ENCODE measurements at places on chromosomes 6 and 20.

GRCh38 chr20:57622201-57622570 lies 2.0 kb upstream of the ZBP1 start:
- no peak for DNase-seq

DNA sequence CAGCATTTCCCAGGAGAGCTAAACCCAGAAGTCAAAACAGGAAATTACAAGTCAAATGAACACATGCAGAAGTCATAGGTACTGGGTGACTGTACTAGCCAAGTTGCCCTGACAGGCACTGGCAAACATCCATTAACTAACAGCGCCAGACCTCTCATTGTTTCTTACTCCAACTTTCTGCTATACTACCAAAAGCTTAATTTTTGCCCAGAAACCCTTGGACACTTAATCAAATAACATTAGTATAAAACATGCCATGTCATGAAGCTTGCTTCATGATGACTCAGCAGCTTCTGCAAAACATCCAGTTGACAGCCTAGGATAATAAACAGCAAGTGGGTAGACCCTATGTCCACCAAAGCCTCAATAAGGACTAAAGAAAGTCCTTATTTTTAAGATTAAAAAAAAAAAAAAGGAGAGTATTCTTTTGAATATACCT lies 3.5 kb downstream of the NUP153 start:
- peak; percentile 11 for DNase-seq

- no peak for DNase-seq
Measured at GRCh38 chr6:150065083-150065482, 3.8 kb downstream of the ULBP3 start.

GRCh38 chr6:154301839-154302752 lies 54.5 kb downstream of the IPCEF1 start:
- no peak for DNase-seq

- no peak for DNase-seq
Measured at GRCh38 chr6:268394-268935, 23.8 kb upstream of the DUSP22 start.

DNA sequence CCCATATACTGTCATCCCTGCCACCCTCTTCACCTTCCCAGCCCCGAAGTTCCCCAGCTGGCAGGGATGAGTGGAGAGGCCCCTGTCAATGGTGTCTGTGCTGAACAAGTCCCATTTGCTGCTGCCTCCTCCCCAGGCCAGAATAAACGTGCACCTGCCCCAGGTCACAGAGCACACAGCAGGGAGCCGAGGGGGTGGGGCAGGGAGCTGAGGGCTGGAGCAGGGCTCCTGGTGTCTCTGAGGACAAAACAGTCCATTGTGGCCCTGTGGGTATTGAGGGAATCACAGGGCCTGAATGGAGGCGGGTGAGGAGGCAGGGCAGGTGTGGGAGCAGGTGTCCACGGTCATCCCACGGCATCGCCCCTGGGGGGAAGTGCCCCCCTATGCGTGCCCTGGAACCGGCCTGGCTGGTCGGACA lies 55.8 kb downstream of the SNAI1 start:
- DNase-seq = no peak

GRCh38 chr6:159594106-159594749 lies 98.8 kb downstream of the SOD2 start:
- DNase-seq = peak; percentile 15

GRCh38 chr20:298776-299391 lies 1.5 kb downstream of the ZCCHC3 start:
- no peak for DNase-seq

GRCh38 chr6:147204843-147205311 lies 660 bp downstream of the STXBP5 start:
- no peak for DNase-seq

- no peak for DNase-seq
Measured at GRCh38 chr6:38182426-38182825, 362.9 kb downstream of the ZFAND3 start.

DNA sequence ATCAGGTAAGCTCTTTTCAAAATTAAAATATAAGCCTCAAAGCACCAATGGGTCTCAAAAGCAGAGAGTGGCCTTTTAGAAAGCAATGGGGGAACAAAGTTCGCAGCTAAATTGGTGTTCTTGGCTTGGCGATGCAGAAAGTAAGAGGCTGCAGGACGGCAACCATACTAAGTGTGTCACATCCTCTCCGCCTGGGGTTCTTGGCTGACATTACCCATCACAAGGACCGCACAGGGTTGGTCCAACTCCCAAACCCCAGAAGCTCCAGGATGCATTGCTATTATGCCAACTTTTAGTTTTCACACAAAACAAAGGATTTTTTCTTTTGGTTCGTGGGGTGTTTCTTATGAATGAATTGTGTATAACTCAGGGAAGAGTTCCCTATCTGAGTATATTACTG lies 124.8 kb downstream of the PRKN start:
- no peak for DNase-seq

DNA sequence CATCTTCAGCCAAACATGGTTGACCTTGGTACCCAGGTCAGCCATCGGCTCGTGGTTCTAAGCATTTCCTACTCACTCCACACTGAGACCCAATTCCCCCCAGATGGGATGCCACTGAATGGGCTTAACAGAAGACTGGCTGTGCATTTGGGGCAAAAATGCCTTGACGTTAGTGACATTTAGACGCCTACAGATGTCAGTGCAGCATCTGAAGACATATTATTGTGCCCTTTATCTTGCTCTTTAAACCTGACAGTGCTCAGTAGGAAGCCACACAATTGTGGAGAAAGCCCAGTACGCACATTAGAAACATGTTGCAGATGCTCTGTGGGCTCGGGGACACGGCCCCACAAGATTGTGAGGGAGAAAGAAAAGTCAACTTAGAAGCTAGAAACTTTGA lies 414.7 kb downstream of the PTPRT start:
- DNase-seq = no peak

- no peak for DNase-seq
Measured at GRCh38 chr6:203661-204060, 88.6 kb upstream of the DUSP22 start.

- DNase-seq = no peak
Measured at GRCh38 chr20:36352843-36353553, 46.9 kb downstream of the DLGAP4 start.

DNA sequence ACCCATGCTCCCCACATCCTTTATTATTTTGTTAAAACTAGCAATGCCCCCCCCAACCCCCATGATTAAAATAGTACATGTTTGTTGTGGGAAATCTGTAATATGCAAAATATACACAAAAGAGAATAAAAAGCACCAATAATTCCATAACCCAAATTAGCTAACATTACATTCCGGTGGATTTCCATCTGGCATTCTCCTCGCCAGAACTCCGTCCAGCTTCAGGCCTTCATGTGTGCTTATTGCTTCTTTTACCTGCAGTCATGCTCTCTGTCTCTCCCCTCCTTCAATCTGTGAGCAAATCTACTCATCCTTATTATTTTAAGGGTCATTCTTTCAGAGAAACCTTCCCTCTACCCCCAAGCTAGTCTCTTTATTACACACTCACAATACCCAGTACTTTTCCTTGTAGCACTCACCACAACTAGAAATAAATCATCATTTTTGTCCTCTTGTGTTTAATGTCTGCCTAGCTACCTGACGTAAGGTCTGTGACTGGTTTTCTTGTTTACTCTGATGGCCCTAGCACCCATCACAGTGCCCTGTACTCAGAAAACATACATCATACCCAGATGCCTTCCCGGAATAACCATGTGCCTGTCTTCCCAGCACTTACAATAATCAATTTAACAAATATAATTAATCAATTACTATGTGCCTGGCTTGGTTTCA lies 25.6 kb upstream of the IER3 start:
- no peak for DNase-seq

GRCh38 chr6:13253272-13253671 lies 75.1 kb downstream of the TBC1D7 start:
- DNase-seq = no peak

DNA sequence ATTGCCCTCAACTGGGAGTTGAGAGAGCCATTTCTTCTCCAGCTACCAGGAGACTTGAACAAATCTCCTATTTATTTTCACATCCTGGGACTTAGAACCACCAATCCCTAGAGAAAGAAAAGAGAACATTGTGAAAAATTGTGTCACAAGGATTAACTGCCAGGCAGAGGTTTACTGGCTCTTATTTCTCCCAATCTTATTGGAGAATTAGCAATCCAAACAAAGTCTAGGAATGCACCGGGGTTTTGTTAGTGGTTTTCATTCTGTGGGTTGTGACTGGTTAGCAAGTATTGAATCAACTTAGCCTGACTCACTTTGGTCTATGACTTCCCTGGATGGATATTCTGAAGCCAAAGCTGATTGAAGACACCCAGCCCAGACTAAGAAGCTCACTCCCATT lies 21.2 kb upstream of the ENPP5 start:
- peak; percentile 5 for DNase-seq

DNA sequence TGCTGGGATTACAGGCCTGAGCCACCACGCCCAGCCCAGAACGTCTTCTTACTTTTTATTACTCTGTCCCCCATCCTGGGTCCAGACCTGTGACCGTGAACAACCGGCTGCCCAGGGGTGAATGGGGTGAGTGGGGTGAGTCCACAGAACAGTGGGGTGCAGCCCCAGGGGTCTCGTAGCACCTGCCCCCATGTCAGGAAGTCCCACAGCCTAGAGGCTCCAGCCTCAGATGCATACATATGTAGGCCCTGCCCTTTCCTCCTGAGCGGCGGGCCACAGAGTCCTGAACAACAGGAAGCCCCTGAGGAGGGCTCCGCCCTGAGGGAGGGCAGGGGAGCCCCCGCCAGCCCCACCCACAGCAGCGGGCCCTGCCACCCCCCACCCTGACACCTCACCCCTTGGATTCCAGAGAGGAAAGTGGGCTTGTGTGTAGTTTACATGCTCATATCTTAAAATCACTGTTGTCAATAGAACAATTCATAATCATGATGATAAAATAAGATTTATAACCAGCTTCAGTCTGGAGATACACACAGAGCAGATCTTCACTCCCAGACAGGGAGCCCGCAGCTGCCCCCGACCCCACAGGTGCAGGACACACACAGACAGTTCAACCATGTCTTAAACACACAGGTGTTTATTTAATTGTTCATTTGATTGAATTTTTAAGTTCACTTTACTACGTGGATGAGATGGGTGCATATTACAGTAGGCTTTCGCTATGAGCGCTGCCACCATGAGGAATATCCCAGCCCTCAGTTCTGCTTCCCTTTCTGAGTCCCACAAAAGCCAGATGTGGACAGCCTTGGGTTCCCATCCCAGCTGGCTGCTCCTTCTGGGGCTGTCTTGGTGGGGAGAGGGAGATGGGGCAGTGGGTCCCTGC lies 12.4 kb upstream of the GMEB2 start:
- DNase-seq = no peak

- DNase-seq = no peak
Measured at GRCh38 chr6:117818449-117818848, 88.6 kb upstream of the SLC35F1 start.

DNA sequence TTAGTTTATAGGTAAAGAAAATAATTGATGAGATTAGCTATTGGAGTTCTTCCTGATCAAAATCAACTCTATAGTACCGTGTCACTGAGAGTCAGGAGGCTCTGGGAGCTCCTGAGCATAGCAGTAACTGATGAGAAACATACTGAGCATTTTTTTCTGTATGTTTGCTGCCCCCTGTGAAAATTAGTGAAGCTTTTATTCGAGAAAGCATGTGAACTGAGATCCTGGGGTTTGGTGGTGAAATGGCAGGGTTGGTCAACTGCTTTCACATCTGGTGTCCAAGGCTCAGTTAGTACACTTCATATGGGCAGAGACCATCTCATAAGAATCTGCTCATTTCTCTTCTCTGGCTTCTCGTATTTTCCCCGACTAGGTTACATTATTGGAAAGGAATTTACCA lies 4.1 kb upstream of the ABT1 start:
- DNase-seq = no peak

- DNase-seq = no peak
Measured at GRCh38 chr6:18119236-18119635, 3.2 kb downstream of the NHLRC1 start.

- no peak for DNase-seq
Measured at GRCh38 chr6:105844275-105844883, 241.8 kb upstream of the PRDM1 start.

DNA sequence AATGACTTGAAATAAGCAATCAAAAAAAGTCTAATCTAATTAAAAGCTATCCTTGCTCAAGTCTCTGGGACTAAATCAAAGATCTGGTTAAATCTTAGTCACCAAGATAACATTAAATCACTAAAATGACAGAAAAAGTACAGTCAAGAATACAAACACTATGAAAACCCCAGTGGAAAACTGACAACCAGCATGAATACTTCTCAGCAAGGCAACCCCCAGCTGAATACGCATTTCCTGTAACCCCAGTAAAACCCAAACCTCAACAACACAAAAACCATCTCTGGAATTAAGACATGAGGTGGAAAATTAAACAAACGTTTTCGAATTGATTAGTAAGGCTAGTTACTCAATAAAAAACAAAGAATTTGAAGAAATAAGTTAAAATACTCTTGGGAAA lies 23.7 kb upstream of the ZC3H12D start:
- DNase-seq = no peak

GRCh38 chr6:12504325-12504966 lies 212.1 kb upstream of the PHACTR1 start:
- DNase-seq = no peak

- no peak for DNase-seq
Measured at GRCh38 chr20:8115436-8115835, 16.6 kb upstream of the PLCB1 start.

DNA sequence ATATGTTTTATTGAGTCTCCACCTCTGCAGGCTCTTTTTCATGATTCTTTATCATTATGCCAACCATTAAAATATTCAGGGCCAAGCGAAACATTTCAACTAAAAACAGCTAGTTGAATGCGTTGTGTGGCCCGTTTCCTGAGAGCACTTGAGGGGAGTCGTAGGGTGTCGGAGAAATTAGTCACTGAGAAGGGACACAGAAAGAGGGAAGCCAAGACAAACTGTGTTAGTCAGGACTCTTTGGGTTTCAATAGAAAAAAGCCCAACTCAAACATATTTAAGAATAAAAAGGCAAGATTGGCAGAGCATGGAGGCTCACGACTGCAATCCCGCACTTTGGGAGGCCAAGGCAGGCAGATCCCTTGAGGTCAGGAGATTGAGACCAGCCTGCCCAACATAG lies 58.9 kb downstream of the MAFB start:
- no peak for DNase-seq

- DNase-seq = no peak
Measured at GRCh38 chr6:27593200-27593818, 120.4 kb upstream of the ZNF184 start.

DNA sequence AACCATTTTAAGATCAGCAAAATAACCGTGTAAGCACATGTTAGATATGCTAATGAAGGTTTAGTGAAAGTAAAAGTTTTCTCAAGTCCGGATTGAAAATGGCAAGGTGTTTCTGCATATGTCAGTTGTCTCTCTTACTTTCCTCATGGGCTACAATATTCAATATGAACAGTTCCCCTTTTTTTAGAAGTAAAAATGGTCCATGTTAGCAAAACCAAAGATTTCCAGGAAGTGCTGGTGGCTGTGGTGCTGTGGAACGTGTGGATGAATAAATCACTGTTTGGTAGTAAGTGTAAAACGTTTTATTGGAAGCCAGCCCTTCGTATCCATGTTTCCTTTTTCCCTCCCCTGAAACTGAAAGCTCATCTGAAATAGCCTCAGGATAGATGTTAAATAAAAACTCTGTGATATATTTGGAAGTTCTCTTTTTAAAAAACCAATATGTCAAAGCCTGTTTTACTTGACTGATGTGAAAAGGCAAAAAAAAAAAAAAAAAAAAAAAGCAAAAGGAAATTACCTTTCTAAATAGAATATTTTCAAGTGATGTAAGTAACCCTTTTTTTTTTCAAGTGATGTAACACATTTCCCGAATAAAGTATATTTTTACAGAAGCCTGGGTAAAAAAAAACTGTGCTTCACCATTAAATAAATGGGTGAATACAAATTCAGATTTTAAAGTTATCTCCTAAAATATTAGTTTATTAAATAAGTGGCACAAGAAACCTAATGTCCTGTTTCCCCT lies 41.9 kb downstream of the PLEKHG1 start:
- no peak for DNase-seq

Data from LoVo (cell line).